CMK (cell line): ENCODE measurements at places on chromosomes 12 and 14.

GRCh38 chr14:73207615-73208014 lies 29.7 kb upstream of the PAPLN start:
- no peak for DNase-seq

- no peak for DNase-seq
Measured at GRCh38 chr14:28754209-28754985, 12.2 kb upstream of the FOXG1 start.

- no peak for DNase-seq
Measured at GRCh38 chr12:67757651-67758050, 109.1 kb downstream of the DYRK2 start.

DNA sequence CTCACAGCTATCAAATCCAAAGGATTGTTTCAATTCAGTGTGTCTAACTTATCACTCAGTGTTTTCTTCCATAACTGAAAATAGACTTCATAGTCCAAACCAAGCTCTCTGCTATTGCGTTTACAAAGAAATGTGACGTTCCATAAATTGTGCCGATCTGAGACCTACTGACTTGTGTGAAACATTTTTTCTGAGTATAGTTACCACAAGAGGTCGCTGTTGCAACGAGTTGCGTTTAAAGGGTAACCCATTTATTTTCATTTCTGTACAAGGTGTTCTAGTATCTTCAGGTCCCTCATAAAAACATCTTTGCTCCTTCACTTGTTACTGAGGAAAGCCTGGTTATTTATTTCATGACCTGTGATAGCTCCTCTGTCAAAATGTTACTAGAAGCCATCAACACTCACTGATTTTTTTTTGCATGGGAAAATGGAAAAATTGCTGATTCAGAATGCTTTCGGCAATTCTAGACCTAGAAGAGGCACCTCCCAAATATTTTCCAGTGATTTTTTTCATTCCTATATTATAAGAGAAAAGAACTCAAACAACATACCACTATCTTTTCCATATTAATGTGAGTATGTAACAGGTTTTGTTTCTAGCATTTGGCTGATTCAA lies 60.9 kb upstream of the OR4E1 start:
- peak; percentile 24 for DNase-seq

DNA sequence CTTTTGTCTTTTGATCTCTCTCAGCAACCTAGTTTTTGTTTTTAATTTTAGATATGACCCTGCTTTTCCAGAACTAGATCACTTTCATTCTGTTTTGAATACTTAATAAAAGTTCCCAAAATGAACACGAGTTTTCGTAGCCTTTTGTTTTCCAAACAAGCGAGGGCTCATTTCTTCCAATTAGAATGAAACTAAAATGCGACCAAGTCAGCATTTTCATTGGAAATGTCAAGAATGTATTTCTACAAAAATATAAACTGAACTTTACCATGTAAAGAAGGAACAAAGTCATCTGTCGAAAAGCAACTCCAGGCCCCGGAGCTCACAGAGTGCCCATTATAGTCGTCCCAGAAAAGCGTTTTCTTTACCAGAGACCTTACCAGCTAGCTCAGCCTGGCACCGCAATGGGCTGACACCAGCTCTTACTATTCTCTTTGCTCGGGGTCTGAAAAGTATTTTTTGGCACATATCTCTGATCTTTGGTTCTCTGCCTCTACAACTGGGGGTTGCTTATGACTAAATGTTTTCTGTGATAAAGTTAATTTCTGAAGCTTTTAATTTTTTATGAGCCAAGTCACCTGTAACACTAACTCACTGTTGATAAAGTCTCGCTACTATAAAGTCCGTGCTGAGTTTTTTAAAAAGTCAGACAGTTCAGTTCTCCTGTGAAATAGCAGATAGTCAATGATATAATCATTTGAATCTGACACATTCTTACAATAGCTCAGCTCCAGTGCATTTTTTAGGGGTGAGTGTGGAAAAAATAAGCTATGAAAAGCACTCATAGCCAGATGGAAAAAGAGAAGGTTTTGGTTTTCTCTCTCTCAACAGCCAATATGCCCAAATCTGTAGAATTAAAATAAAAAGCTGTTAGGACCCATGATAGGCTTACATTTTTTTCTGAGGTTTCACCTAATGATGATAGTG lies 43.4 kb downstream of the SAMD4A start:
- DNase-seq: no peak

DNA sequence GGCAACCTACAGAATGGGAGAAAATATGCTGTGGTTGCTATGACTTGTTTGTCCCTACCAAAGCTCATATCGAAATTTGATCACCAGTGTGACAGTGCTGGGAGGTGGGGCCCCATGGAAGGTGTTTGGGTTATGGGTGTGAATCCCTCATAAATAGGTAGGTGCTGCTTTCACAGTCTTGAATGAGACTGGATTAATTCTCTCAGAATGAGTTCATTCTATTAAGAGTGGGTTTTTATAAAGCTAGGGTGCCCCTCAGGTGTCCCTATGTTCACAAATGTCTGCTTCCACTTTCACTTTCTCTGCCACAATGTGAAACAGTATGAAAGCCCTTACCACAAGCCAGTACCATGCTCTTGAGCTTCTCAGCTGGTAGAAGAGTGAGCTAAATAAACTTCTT lies 133.5 kb downstream of the CPNE8 start:
- DNase-seq: no peak

- no peak for DNase-seq
Measured at GRCh38 chr14:102751088-102751487, 26.2 kb upstream of the TRAF3 start.

GRCh38 chr12:131862994-131863710 lies 31.3 kb upstream of the ULK1 start:
- no peak for DNase-seq

DNA sequence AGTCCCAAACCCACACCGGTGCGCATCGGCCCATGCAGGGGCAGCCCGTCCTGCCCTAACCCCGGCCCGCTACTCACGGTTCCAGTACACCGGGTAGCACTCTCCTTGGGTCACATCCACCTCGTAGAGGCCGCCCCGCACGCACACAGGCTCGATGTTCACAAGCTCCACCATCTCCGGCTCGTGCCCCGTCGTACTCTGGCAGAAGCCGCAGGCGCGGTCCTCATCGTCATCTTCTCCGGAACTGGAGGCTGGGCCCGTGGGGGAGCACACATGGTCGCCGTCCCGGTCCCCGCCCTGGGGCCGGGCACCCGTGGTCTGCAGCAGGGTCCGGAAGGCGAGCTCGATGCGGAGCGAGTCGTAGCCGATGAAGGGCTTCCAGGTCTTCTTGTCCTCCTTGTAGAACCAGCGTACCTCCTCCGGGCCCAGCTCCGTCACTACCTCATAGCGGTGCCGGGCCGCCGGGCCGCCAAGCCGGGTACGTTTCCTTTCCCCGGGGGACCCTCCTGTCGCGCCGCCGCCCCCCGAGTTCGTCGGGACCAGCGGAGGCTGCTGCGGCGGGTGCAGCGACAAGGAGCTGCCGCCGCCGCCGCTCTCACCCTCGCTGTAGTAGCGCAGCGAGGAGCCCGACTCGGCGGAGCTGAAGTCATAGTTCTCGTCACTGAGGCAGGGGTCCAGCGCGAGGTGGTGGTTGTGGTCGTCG lies 788 bp downstream of the DDHD1 start:
- no peak for DNase-seq

- DNase-seq: no peak
Measured at GRCh38 chr14:54908190-54908589, 5.6 kb upstream of the GCH1 start.

- no peak for DNase-seq
Measured at GRCh38 chr14:65444230-65444629, 31.7 kb downstream of the FUT8 start.

DNA sequence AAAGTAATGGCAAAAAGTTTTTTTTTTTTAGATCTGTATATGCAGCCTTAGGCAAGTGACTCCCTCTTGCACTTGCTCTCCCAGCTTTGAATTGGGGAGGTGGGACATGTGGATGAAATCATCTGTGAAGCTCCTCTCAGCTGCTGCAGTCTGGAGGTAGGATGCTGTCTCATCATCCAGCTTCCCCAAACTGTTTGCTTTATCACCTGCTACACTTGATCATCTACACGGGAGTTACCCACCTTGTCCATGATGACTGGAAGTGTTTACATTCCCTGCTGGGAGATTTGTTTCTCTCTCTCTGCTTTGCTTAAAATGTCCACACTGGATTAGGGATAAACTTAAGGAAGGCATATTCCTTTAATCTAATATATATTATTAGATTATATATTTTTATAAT lies 8.5 kb upstream of the FGF23 start:
- no peak for DNase-seq

- DNase-seq: no peak
Measured at GRCh38 chr14:81127785-81128184, 93.0 kb downstream of the GTF2A1 start.

DNA sequence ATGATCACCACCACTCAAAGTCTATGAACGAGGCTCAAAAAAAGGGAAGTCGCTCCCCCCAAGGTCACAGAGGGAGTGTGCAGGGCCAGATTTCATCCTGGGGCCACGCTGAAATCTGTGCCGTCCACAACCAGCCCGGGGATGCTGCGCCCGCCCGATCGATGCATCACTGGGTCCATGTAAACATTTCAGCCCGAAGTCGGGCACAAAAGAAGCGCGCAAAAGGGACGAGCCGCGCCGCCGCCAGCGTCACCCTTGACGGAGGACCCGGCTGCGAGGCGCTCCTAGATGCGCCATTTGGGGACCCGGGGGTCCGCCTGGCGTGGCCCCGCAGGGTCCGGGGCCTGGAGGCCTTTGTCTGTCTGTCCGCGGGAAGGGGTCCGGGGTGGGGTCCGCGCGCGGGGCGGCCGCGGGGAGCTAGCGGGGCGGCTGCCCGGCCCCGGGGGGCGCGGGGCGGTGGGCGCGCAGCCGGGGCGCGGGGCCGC lies 503 bp downstream of the FBXO21 start:
- no peak for DNase-seq

DNA sequence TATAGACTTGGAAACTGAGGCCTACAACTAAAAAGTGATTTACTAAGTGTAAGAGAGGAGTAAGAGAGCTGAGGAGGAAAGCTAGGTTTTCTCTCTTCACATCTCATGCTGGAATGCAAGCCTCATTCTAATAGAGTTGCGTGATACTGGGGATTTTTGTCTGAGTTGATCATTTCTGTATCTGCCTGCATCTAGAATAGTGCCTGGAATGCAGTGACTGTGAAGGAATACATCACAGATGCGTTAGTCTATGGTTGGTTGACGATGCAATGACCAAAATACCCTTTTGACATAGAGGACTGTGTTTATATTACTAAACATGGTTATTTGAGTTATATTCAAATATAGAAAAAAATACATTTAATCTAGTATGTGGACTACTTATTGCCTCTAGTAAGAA lies 9.2 kb upstream of the TMEM117 start:
- no peak for DNase-seq

GRCh38 chr12:54384591-54385041 lies at the start of gene ZNF385A:
Gene ZNF385A, minus strand, starts transcription at chr12:54384733. Its CDS starts 219 bp downstream, at chr12:54384514.
- peak; percentile 52 for DNase-seq
